ENCODE measurements at places on chromosomes 3 and 15.

DNA sequence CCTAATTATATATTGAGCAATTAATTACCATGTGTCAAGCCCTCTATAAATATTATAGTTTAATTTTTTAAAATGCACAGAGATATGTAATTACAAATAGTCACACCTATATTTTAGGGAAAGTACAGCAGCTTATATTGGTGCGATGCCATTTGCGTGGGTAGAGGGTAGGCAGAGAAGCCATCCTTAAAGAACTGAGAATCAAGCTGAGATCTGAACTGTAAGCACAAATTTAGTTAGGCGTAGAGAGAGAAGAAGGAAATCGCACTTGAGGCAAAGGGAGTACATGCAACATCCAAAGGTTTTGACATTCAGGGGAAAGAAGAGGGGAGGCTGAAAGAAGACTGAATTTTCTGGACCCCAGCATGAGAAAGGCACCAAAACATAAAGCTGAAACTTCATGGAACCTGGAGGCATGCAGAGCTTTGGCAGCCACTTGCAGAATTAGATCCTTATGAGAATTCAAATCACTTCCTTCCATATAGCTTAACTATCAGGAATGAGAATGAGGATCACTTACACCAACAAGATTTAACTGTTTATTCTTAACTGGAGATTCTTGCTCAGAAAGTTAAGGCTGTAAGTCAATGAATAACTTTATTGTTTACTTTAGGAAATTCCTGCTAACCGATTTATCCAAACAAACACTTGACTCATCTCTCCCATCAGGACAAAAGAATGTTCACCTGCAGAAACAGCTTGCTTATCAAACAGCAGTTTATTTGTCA lies 114.3 kb downstream of the TGFBR2 start:
- no peak for DNase-seq

DNA sequence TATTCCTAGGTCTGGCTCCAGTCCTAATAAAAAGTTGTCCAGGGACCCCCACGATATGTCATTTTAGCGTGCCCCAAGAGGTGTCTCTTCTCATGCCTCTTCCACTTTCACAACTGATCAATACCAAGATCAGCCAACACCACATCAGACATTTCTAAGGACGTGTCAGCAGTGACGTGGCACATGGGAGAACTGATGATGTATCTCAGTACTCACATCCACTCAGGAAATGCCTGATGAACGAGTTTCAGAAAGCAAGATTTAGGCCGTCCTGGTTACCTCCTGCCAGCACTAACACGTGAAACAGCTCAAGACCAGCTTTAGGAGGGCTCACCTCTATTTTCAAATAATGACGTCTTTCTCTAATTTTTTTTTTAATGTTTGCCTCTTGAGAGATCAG lies 19.6 kb downstream of the VGLL4 start:
- DNase-seq = peak; percentile 46

- no peak for DNase-seq
Measured at GRCh38 chr3:71206305-71207165, 377.0 kb downstream of the FOXP1 start.

- DNase-seq = no peak
Measured at GRCh38 chr15:49439678-49440395, 16.8 kb downstream of the FGF7 start.

- no peak for DNase-seq
Measured at GRCh38 chr15:77107531-77108355, 36.8 kb upstream of the TSPAN3 start.

- no peak for DNase-seq
Measured at GRCh38 chr3:188729422-188729821, 442.3 kb upstream of the TPRG1 start.

DNA sequence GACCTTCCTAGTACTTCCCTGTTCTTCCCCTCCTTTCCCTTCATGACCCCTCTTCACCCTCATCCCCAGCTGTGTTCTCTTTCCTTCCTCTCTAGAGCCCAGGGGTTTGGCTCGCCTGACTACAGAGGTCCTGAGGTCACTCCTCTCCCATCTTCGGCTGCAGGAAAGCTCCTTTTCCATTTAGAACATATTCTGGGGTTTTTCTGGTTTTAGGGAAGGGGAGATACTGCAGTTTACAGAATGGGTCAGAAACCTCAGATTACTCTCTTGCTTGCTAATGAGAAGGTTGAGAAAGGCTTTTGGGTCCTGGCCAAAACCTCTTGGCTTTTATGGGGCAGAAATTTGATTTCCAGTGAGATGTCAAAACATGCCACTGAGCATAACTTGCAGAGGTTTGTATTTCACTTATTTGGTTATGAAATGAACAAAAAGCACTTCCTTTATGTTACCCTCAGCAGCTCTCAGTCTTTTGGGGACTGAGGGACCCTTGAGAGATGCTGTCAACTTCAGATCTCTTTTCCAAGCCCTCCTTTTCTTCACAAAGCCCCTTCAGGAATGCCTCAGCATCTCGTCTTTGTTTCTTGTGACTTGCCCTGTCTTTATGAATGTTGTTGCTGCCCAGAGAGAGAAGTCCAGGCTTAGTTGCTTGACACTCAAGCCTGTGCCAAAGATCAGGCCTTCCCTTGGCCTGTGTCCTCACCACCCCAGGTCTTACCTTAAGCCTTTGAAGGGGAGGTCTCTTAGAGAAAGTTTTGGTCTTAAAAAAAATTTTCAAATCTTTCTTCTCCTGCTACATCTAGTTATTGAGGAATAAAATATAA lies 121.7 kb upstream of the TPM1 start:
- DNase-seq = no peak

GRCh38 chr3:127735767-127736693 lies 63.3 kb downstream of the ABTB1 start:
- no peak for DNase-seq

- no peak for DNase-seq
Measured at GRCh38 chr3:157872902-157873301, 233.3 kb downstream of the SHOX2 start.

DNA sequence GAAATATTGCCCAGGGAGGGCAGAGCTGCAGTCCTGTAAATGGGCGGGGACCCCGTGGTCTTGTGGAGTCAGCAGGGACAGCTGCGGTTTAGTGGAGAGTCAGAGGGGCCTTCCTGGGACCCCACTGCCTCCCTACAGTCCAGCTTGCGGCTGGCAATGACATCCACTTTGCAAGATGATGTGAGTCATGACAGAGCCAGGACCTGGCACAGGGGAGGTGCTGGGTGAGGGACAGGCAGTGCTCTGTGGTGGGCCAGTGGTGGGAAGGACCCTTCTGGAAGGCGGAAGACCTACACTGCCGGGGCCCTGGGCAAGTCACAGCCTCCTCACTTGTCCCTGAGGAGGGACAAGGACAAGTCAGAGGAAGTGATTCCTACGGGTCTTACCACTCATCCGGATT lies 17.8 kb downstream of the APBA2 start:
- no peak for DNase-seq

GRCh38 chr15:78242128-78242527 lies 7.8 kb upstream of the ACSBG1 start:
- no peak for DNase-seq

GRCh38 chr15:96703091-96703490 lies 372.6 kb downstream of the NR2F2 start:
- DNase-seq = no peak

GRCh38 chr3:1117843-1118473 lies 25.1 kb downstream of the CNTN6 start:
- no peak for DNase-seq

DNA sequence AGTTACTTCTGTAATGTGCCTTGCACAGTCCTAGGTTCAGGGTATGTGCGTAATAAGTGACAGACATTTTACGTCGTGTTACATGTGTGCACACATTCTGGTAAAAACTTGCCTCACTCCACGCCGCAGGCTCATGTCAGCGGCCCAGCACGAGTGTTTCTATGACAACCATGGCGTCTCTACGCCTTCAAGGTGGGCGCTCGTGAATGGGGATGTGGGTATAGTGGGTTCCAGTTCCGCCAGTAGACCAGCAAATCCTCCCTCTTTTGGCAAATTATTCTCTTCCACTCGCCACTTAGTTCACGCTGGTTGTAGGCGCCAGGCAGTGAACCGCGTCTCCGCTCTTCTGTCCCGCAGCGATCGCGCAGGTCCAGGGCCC lies 40.3 kb downstream of the CHST14 start:
- no peak for DNase-seq

DNA sequence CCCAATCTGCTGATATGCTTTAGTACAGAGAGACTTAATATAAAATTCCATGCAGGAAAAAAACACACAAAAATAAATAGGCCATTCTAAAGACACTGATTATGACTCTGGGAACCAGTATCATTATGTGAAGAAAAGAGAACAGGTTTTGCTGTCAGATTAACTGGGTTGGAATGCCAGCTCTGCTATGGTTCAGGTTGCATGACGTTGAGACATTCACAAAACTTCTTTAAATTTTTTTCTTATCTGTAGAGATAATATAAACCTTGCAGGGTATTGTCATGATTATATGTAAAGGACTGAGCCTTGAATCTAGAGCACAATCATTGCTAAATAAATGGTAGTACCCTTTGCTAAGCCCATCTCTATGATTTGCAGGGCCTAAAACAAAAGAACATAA lies 86.0 kb downstream of the CPNE4 start:
- no peak for DNase-seq

DNA sequence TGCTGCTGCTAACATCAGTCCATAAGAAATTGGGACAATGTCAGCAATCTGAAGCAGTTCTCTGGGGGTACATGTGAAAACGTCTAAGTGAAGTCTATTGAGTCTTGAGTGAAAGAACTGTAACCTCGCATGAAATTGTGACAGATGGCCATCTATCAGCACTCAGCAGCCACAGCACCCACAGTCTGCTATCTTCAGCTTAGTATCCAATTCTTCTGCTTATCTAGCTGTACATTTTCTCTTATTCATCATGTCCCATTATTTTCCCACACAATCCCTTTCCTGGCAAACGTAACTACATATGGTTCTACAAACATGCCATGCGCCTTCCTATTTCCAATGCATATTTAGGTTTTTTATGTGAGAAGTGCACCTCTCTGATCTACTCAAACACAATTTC lies 629.7 kb downstream of the NTRK3 start:
- DNase-seq = no peak
